ENCODE measurements at places on chromosomes 11 and 22.
A peak's percentile ranks its signal among the peaks of the same experiment; 100 is the strongest.

GRCh38 chr11:690738-691633 lies 4.0 kb downstream of the DEAF1 start:
- H3K4me3 ChIP-seq: no peak overlapping the region
- H3K4me1 ChIP-seq: peaks cover 28% of the 10 kb centered on the region
- DNase-seq: no peak
- peak overlapping the region; percentile 22 for H3K27ac ChIP-seq
- no peaks in the 10 kb centered on the region for H3K27me3 ChIP-seq
- peaks cover 15% of the 10 kb centered on the region for H3K36me3 ChIP-seq

GRCh38 chr11:76752321-76753143 lies 30.6 kb upstream of the TSKU start:
- no peaks in the 10 kb centered on the region for H3K36me3 ChIP-seq
- no peaks in the 10 kb centered on the region for H3K27me3 ChIP-seq
- no peak for DNase-seq
- peak overlapping the region; percentile 25 for H3K4me3 ChIP-seq

GRCh38 chr11:35363854-35364780 lies 55.2 kb downstream of the SLC1A2 start:
- DNase-seq: no peak
- H3K4me1 ChIP-seq: peaks cover 7% of the 10 kb centered on the region
- H3K36me3 ChIP-seq: no peaks in the 10 kb centered on the region
- H3K27me3 ChIP-seq: peaks cover 3% of the 10 kb centered on the region
- H3K27ac ChIP-seq: no peak overlapping the region

DNA sequence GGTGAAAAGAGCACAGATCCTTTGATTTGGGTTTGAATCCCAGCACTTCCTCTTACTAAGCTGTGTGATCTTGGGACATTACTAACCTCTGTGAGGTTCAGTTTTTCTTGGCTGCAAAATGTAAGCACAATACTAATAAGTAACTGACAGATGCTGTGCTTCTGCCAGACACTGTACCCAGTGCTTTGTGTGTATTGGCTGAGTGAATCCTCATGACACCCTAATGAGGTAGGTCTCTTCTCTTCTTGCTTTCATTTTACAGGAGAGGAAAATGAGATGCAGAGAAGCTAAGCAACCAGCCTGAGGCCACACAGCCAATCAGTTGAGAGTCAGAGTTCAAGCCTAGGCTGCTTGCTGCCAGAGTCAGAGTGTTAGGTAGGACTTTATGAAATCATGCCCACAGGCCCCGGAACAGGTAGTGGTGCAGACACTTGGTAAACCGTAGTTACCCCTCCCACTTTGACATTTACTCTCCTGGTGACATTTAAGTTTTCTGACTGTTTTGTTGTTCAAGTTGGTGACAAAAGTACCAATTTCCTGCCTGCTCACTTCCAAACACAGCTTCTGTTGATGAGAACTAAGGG lies 21.2 kb downstream of the PTPRJ start:
- no peak overlapping the region for H3K4me3 ChIP-seq
- H3K27ac ChIP-seq: no peak overlapping the region
- no peaks in the 10 kb centered on the region for H3K27me3 ChIP-seq
- H3K4me1 ChIP-seq: peaks cover 30% of the 10 kb centered on the region
- DNase-seq: no peak

DNA sequence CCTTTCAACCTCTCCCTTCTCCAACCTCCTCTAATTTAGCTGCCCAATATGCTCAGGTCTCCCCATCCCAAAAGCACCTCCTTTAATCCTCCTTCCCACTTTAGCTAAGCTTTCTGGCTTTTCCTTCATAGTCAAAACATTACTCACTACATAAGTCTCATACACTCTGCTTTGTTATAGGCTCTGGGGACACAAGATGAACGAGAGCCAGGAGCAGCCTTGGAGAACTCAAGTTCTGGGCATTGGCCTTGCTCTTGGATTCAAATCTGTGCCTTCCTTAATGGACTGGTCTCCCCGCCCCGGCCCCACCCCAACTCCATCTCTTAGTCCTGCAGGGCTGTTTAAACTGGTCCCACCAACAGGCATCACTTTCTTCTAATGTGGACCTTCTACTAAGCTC lies 11.4 kb upstream of the HPX start:
- no peaks in the 10 kb centered on the region for H3K4me1 ChIP-seq
- no peaks in the 10 kb centered on the region for H3K36me3 ChIP-seq
- H3K4me3 ChIP-seq: no peak overlapping the region
- H3K27ac ChIP-seq: no peak overlapping the region
- no peak for DNase-seq

DNA sequence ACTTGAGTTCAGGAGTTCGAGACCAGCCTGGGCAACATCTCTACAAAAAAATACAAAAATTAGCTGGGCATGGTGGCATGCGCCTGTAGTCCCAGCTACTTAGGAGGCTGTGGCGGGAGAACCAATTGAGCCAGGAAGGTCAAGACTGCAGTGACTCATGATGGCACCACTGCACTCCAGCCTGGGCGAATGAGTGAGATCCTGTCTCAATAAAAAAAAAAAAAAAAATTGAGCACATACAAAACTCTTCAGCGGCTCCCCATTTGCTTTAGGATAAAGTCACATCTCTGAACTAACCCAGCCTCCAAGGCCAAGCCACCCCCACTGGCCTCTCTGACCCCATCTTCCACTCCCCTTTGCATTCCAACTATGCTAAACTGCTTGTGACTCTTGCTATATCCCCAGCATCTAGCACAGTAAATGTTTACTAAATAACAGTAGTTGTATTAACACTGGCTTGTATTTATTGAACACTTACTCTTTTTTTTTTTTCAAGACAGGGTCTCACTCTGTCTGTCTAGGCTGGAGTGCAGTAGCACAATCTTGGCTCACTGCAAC lies 28.9 kb downstream of the CREB3L1 start:
- peaks cover 5% of the 10 kb centered on the region for H3K4me1 ChIP-seq
- H3K36me3 ChIP-seq: peaks cover 3% of the 10 kb centered on the region
- DNase-seq: no peak

- no peak overlapping the region for H3K4me3 ChIP-seq
- H3K36me3 ChIP-seq: no peaks in the 10 kb centered on the region
- no peak overlapping the region for H3K27ac ChIP-seq
- H3K27me3 ChIP-seq: no peaks in the 10 kb centered on the region
- H3K4me1 ChIP-seq: no peaks in the 10 kb centered on the region
Measured at GRCh38 chr11:1162138-1162475, 4.4 kb downstream of the MUC5AC start.

- no peak for DNase-seq
- no peaks in the 10 kb centered on the region for H3K36me3 ChIP-seq
- H3K4me3 ChIP-seq: no peak overlapping the region
- H3K27me3 ChIP-seq: no peaks in the 10 kb centered on the region
Measured at GRCh38 chr11:46100670-46101069, 20.6 kb downstream of the PHF21A start.

GRCh38 chr22:36238373-36239149 lies 766 bp downstream of the APOL2 start:
- H3K4me1 ChIP-seq: peaks cover 62% of the 10 kb centered on the region
- H3K27me3 ChIP-seq: no peaks in the 10 kb centered on the region
- H3K4me3 ChIP-seq: peak overlapping the region; percentile 94
- H3K27ac ChIP-seq: peak overlapping the region; percentile 100
- DNase-seq: no peak

DNA sequence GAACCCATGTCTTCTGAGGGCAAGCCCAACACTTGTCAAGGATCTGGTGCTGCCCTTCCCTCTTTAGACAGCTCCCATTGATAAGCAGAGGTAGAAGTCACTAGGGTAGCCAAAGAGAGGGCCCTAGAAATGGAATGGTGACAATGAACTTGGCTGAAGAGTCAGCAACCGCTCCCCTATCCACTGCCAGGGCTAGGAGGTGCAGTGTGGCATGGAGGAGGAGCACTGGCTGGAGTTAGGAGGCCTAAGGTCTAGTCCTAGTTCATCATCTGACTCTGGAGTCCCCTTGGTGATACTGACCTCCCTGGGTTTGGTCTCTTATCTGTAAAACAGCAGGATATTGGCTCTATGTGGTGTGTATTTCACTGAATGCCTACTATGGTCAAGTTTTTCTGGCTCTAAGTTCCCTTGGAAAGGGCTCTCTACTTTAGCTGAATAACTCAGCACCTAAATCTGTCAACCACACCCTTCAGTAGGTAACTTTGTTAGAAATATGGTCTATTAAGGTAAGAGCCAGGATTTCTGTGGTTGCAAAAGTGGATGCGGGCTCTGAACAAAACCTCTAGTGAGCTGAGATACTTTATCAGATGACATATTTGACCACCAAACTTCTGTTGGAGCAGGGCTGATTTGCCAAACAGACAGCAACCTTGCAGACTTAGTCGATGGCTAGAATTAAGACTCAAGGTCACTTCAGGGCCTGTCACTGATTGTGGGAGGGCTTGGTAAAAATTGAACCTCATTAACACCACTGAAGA lies 10.5 kb downstream of the TIMP3 start:
- peaks cover 29% of the 10 kb centered on the region for H3K4me1 ChIP-seq
- DNase-seq: no peak
- H3K4me3 ChIP-seq: no peak overlapping the region
- H3K27ac ChIP-seq: no peak overlapping the region
- no peaks in the 10 kb centered on the region for H3K36me3 ChIP-seq

- no peak for DNase-seq
- H3K27me3 ChIP-seq: no peaks in the 10 kb centered on the region
- no peak overlapping the region for H3K27ac ChIP-seq
- peaks cover 12% of the 10 kb centered on the region for H3K36me3 ChIP-seq
- H3K4me1 ChIP-seq: peaks cover 9% of the 10 kb centered on the region
Measured at GRCh38 chr11:76523147-76523546, 78.3 kb downstream of the EMSY start.

GRCh38 chr22:26241361-26241760 lies 72.1 kb downstream of the SEZ6L start:
- H3K27ac ChIP-seq: no peak overlapping the region
- no peaks in the 10 kb centered on the region for H3K4me1 ChIP-seq
- no peak overlapping the region for H3K4me3 ChIP-seq
- peaks cover 50% of the 10 kb centered on the region for H3K27me3 ChIP-seq
- DNase-seq: no peak

- H3K27ac ChIP-seq: no peak overlapping the region
- no peaks in the 10 kb centered on the region for H3K36me3 ChIP-seq
- no peak for DNase-seq
- peaks cover 31% of the 10 kb centered on the region for H3K27me3 ChIP-seq
- no peaks in the 10 kb centered on the region for H3K4me1 ChIP-seq
- H3K4me3 ChIP-seq: no peak overlapping the region
Measured at GRCh38 chr22:50660306-50660705, 12.3 kb upstream of the SHANK3 start.

- no peaks in the 10 kb centered on the region for H3K36me3 ChIP-seq
- DNase-seq: peak; percentile 52
- H3K4me3 ChIP-seq: peak overlapping the region; percentile 53
Measured at GRCh38 chr11:9004183-9004926, 554 bp upstream of the NRIP3 start.

DNA sequence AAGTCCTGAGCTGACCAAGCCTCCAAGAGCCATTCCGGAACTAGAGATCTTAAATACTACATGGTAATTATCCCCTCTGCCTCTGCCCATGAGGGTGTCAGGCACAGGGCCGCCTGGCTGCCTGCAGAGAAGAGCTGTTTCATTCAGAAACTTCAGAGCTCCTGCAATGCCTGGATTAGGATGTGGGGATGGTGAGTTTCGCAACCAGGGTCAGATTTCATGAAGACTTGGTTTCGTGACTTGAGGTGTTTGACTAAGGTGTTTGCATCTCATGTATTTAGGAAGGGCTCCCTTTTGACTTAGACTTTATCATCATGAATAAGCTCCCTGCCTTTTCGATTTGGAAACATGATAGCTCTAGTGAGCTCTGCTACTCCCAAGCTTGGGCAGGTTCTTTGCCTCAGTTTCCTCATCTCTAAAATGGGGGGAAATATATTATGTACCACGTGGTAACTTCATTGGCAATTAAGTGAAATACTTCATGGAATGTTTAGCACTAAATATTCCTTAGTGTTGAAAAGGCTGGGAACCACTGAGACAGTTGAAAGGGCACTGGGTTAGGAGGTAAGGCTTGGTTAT lies 9.1 kb downstream of the TIMP3 start:
- no peaks in the 10 kb centered on the region for H3K36me3 ChIP-seq
- peak overlapping the region; percentile 16 for H3K27ac ChIP-seq
- DNase-seq: no peak

DNA sequence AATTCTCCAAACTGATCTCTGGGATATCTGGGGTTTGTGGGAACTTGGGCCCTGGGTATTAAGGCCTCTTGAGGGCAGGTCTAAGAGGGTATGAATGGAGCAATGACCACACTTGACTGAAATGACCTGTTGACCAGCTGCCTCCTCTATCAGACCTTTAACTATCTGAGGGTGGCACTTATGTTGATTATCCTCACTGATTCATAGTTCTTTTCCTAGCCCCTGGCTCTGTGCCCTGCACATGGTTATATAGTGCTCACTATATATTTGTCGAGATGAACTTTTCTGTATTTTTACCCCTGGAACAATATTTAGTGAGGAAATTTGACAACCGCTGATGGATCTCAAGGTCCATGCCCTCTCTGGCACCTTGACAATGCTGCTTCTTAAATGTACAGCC lies 305.5 kb upstream of the PLET1 start:
- no peak for DNase-seq
- H3K27me3 ChIP-seq: peaks cover 8% of the 10 kb centered on the region
- no peaks in the 10 kb centered on the region for H3K4me1 ChIP-seq
- H3K36me3 ChIP-seq: no peaks in the 10 kb centered on the region
- H3K4me3 ChIP-seq: no peak overlapping the region

DNA sequence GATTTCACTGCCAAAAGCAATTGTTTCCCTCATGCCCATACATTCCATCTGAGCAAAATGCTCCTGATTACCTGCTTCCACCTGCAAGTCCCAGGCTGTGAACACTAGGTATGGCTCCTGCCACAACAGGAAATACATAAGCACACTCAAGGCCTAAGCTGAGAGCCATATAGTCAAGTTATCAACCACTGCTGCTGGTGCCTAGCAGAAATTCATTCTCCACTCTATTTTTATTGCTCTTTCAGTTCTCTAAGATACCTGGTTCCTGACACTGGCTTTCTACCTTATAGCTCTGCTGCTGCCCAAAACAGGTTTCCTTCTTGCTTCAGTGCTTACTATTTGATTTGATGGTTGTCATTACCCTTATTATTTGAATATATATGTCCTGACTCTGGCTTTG lies 31.6 kb downstream of the SLC36A4 start:
- no peaks in the 10 kb centered on the region for H3K27me3 ChIP-seq
- peaks cover 6% of the 10 kb centered on the region for H3K4me1 ChIP-seq
- H3K36me3 ChIP-seq: peaks cover 15% of the 10 kb centered on the region
- no peak overlapping the region for H3K27ac ChIP-seq
- no peak for DNase-seq

- H3K4me3 ChIP-seq: no peak overlapping the region
- no peak for DNase-seq
- no peaks in the 10 kb centered on the region for H3K27me3 ChIP-seq
- H3K27ac ChIP-seq: no peak overlapping the region
- H3K36me3 ChIP-seq: no peaks in the 10 kb centered on the region
- peaks cover 3% of the 10 kb centered on the region for H3K4me1 ChIP-seq
Measured at GRCh38 chr11:83521647-83522596, 235.8 kb upstream of the CCDC90B start.
